Endodermal cell (in vitro differentiated cells): ENCODE measurements at places on chromosomes 6 and 20. TPM values are rescaled to one million over a fixed set of nuclear protein-coding genes. Genes with fewer than 3 reads are reported as not detected.

Gene ARMC2
- 6.4 to 9.0 TPM (median 8.3 TPM) in 3 replicates for total RNA-seq

Gene RWDD2A
- total RNA-seq: 5.1 to 8.1 TPM (median 7.5 TPM) in 3 replicates

Gene BRD2
- total RNA-seq: 233 and 237 TPM in 2 replicates

GRCh38 chr6:148565930-148566663 is 180.7 kb upstream of the UST start:
- H3K4me3 ChIP-seq: no peak overlapping the region
- H3K4me1 ChIP-seq: no peaks in the 10 kb centered on the region
- no peaks in the 10 kb centered on the region for H3K36me3 ChIP-seq
- H3K27me3 ChIP-seq: no peaks in the 10 kb centered on the region
